ENCODE measurements at places on chromosomes 6 and 20.
A peak's percentile ranks its signal among the peaks of the same experiment; 100 is the strongest.

GRCh38 chr6:162568266-162568665 is 159.3 kb downstream of the PRKN start:
- DNase-seq, result no peak

GRCh38 chr6:1615151-1615852 is 5.6 kb downstream of the FOXC1 start:
- no peak for DNase-seq

- peak; percentile 69 for DNase-seq
These were observed 27.6 kb downstream of the SYNJ2 start for GRCh38 chr6:158009114-158009891.

DNA sequence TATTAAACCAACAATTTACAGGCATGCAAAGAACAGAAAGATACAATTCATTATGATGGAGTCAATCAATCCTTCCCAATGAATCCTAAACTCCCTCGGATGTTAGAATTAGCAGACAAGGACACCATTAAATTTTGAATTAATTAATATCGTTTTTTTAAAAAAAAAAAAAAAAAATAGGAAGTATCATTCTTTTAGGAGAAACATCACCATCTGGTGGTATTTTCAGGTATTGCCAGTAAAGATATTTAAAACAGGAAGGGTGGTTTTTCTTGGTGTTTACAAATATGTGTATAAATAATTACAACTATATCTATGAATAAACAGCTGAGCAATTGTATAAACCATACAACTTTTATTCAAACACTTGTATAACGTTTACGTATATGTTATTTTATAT is 564.4 kb downstream of the HAO1 start:
- DNase-seq, result no peak

GRCh38 chr6:130756824-130757223 is 70.4 kb upstream of the SMLR1 start:
- no peak for DNase-seq

GRCh38 chr6:158409451-158409850 is 97.2 kb downstream of the TULP4 start:
- no peak for DNase-seq

- DNase-seq, result no peak
These were observed 36.9 kb upstream of the AVP start for GRCh38 chr20:3121271-3121911.

DNA sequence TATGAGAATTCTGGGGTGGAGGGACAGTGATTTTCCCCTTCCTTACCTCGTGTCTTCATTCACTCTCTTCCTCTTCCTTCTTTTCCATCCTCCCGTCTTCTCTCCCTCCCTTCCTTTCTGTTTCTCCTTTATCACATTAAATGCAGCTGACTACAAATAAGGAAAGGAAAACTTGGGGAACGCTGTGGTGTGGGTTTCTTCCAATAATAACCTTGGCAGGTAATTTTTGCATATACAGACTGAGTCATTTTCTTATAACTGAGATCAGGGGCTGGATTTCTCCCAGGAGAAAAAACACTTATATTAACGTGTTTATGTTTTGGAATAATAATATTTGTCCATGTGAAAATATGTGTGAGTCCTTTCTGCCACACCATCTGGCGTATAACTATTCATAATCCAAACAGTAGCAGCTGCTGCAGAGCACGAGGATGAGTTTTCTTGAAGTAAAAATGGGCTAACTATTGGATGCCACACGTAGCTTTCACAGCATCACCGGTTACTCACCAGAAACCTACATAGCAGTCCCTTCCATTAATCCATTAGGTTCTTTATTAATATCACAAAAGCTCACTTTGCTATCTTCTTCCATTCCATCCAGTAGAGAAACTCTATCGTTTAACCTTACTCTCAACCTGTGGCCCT is 139.2 kb upstream of the SASH1 start:
- DNase-seq, result no peak

DNA sequence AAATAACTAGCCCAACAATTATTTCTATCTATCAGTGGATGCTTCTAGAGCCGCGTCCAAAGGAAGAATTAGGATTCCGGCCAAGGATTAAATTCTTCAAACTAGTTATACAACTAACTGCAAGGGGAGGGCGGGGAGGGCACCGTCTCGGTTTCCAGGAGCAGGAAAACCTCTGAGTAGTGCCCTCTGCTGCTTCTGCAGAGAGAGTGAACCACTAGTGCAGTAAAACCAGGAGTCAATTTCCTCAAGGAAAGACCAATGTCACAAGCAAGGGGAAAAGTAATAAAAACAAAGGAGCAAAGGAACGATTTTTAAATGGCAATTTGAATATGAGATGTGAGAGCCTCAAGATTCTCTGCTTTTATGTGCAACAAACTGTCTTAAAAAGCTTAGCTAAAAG is 16.5 kb upstream of the UBE2J1 start:
- no peak for DNase-seq

GRCh38 chr6:126905917-126906316 is 212.6 kb upstream of the RSPO3 start:
- no peak for DNase-seq

DNA sequence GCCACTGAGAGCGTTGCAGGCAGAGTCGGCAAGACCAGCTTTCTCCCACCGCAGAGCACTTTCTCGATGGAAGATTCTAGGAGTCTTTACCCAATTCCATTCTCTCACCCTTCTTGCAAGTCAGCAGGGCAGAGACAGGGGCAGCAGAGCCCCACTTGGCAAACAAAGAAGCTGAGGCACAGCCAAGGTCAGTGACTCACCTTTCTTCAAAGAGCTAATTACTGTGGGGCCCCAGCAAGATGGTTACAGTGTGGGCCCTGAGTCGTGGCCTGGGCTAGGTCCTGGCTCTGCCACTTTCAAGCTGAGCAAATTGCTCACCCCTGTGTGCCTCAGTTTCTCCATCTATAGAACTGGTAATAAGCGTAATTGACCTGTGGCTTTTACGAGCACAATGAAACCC is 277.0 kb downstream of the PREX1 start:
- no peak for DNase-seq

GRCh38 chr20:63864545-63864977 is 509 bp upstream of the TPD52L2 start:
- DNase-seq, result no peak

DNA sequence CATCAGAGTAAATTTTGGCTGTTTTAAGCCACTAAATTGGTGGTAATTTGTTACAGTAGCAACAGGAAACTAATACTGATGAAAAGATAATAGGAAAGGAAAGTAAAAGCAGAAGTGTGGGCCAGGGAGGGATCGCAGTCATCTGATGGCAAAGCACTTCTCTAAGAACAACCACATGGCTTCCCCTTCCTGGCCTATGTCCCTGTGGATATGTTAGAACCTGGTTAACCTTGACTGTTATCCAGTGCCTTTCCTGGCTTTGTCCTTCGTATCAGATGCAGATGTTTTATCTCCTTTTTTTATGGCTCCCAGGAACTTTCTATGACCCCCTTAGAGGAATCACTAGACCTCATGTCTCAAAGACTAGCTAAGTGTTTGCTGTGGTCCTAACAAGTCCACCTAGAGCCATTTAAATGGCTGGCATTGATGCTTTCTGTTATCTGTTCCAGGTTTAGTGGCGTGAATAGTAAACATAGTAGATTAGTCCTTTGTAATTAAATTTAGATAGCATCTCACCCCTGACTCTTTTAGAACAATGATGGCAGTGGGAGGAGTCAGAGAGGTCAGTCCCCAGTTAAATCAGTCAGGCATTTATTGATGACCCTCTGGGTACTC is 79.2 kb upstream of the PHACTR2 start:
- peak; percentile 8 for DNase-seq

GRCh38 chr20:5770987-5771318 is 20.8 kb downstream of the SHLD1 start:
- no peak for DNase-seq

DNA sequence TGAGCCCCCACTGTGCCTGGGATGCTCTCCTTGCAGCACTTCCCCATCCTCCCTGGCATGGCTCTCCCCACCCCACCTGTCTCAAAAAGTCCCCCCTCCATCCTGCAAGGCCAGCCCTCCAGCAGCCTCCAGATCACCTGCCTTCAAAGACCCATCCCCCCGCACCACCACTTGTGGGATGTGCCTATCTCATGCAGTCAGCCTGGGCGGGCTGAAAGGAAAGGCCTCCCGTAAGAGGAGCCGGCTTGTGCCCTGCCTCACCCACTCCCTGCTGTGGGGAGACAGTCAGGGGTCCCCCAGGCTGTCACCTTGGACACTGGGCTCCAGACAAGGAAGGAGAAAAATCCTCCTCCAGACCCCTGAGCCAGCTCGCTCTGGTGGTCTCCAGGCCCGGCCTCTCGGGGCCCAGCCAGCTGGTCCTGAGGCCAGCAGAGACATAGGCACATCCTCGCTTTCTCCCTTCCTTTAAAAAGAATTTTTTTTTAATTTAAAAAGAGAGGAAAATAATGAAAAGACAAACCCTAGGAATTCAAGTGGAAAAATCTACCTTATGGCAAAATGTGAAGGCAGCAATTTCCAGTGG is 77.3 kb downstream of the GRM4 start:
- no peak for DNase-seq

GRCh38 chr6:142055219-142055618 is 77.5 kb upstream of the GJE1 start:
- DNase-seq, result no peak

DNA sequence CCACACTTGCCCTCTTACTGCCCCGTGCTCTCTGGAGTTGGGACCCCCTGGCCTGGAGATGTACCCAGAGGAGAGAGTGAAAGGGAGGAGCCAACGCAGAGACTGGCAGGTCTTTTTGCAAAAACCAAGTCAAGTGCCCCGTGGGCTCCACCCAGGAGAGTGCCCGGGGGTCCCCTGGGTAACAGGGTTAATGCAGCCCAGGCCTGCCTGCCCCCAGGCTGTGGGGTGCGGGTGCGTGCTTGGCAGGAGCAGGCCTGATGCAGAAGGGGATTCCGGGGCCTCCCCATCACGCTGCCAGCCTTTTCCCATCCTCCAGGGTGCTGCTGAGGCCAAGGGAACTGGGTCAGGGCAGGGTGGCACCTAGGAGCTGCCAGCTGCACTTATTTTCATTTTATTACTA is 184.4 kb downstream of the ERMARD start:
- no peak for DNase-seq

GRCh38 chr20:63215101-63216040 is 560 bp downstream of the YTHDF1 start:
- DNase-seq, result peak; percentile 40

DNA sequence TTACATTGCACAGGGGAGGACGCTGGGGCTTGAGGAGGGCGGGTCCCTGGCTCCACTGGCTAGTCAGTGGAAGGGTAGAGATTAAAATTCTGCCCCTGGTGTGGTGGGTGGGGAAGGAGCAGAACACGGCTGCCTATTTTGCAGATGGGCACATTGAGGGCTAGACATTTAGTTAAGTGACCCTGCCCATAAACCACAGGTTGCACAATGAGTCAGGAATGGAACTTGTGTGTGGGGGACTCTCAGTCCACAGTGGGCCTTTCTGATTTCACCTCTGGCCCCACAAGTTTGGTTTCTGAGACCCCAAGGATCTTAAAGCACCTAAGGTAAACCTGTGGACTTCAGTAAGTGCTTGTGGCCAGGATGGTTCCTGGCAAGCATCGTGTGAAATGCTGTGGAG is 22.0 kb upstream of the CCDC167 start:
- no peak for DNase-seq

GRCh38 chr6:107488174-107488874 is 1.6 kb upstream of the SOBP start:
- no peak for DNase-seq

DNA sequence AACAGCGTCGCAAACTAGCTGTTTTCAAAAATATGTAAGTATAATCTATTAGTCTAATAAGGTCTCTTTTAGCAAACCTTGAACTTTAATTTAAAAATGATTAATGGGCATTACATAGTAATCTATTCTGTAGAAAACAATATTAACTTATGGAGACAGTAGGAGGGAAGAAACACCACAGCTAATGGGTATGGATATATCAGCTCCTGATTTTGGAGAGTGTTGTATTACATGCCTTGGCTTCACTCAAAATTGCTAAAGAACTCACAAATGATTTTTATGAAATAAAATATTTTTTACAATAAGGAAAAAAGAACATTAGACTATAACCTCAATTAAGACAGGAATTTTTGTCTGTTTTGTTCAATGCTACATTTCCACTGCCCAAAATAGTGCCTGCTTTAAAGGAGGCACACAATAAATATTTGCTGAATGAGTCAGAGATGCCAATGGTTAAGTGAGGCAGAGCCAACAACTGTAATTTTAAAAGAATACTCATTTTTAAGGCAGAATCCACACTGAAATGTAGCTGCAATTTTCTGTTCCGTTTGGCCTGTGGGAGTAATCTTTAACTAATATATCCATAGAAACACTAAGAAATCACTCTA is 15.7 kb downstream of the ATG5 start:
- DNase-seq, result no peak

DNA sequence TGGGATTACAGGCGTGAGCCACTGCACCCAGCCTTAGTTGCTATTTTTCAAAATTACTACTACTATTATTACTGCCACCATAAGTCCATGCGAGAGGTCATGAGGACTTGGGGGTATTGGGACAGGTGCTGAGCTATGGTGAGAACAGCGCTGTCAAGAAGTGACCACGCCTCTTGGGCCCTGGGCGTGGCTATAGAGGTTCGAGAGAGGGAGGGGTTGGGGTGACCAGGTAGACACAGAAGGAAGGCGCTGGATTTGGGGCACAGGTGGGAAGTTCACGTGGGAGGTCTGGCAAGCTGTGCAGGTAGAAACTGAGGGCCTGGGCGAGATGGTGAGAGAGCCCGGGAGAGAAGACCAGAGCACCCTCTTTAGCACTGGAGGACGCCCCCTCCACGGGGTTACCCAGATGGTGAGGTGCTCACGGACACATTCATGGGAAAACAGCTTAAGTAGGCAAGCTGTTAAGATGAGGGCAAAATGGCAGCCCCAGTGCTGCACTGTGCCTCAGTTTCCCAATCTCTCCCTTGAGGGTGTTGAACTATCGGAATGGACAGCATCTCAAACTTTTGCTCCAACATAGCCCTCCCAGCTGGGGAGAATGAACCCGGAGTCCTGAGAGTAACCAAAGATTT is 61.0 kb downstream of the RAB44 start:
- no peak for DNase-seq

DNA sequence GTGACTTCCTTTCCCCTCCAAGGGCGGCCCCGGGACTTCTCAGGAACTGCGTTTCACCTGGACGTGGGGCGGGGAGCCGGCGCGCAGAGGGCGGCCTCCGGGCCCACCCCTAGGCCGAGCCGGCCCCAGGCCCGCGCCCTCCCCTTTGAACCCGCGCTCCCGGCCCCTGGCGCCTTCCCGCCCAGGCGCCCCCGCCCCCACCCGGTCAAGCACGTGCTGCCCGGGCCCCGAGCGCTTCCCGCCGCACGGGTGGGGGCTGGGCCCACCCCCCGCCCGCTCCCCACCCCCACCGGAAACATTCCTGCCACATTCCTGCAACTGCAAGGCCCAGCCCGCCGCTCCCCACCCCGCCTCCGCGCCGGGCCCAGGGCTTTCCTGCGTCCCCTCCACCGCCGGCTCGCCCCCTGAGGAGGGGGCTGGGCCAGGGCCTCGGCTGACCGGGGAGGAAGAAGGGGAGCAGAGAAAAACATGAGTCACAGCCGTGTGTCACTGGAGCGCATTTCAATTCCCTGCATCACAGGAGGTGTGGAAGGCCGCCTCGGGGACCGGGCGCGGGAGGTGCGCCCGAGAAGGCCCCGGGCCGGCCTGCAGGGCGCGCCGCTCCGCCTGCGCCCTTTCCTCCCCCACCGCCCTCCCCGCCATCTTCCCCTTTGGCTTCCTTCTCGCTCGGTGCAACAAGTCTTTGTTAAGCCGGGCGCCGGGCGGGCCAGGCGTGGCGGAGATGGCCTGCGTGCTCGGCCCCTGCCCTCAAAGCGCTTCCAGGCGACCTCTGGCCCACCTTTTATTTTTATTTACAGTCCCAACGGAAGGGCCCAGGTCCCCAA is 1.2 kb upstream of the HMGA1 start:
- DNase-seq, result no peak
